K562 (cell line): ENCODE measurements at places on chromosomes 6 and 20.

GRCh38 chr6:54897462-54898189 is 51.1 kb downstream of the FAM83B start:
- no peak for DNase-seq

GRCh38 chr6:87066449-87067333 is 28.2 kb downstream of the CGA start:
- peak; percentile 31 for DNase-seq

GRCh38 chr20:57438552-57438951 is 47.4 kb downstream of the RBM38 start:
- no peak for DNase-seq

- DNase-seq = no peak
Observed at GRCh38 chr6:134316733-134317431, 1.0 kb downstream of the SGK1 start.

GRCh38 chr20:12737497-12737896 is 271.3 kb upstream of the SPTLC3 start:
- no peak for DNase-seq

- DNase-seq = no peak
Observed at GRCh38 chr6:52707963-52708680, 37.2 kb downstream of the TMEM14A start.

- DNase-seq = no peak
Observed at GRCh38 chr6:111894272-111894671, 21.0 kb upstream of the FYN start.
